ENCODE measurements at places on chromosomes 1 and 21.
A peak's percentile ranks its signal among the peaks of the same experiment; 100 is the strongest.

GRCh38 chr1:169361281-169361680, 6.3 kb downstream of the NME7 start:
- H3K27me3 ChIP-seq = no peaks in the 10 kb centered on the region
- H3K27ac ChIP-seq = no peak overlapping the region
- H3K4me3 ChIP-seq = no peak overlapping the region
- H3K4me1 ChIP-seq = peaks cover 26% of the 10 kb centered on the region

DNA sequence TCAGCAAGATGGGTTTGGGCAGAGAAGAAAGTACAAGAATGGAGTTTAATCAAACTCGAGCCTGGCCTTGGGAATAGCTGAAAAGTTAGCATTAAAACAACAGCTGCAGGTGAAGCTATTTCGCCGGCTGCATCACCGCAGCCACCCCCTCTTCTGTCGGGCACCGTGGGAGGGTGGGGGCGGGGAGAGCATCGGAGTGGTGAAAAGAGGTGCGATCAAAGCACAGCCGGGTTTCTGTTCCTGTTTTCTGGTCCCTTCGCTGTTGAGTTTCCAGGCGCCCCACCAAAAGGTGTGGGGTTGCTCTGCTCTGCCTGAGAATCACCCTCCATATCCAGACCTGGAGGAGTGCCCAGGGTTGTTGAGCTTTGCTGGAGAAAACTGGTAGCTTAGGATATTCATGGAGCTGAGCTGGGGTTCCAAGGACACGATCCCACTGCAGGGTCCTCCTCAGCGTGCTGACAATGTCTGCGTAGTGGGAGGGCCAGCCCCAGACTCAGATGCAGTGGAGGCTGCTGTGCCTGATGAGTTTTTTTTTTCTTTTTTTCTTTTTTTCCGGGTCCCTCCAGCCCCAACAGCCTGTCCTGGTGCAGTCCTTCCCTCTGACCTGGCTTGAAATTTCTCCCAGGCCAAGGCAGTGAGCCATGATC, 127.5 kb upstream of the C1orf174 start:
- H3K27me3 ChIP-seq = peaks cover 20% of the 10 kb centered on the region
- no peaks in the 10 kb centered on the region for H3K4me1 ChIP-seq
- H3K4me3 ChIP-seq = no peak overlapping the region
- H3K27ac ChIP-seq = no peak overlapping the region
- no peak for DNase-seq

DNA sequence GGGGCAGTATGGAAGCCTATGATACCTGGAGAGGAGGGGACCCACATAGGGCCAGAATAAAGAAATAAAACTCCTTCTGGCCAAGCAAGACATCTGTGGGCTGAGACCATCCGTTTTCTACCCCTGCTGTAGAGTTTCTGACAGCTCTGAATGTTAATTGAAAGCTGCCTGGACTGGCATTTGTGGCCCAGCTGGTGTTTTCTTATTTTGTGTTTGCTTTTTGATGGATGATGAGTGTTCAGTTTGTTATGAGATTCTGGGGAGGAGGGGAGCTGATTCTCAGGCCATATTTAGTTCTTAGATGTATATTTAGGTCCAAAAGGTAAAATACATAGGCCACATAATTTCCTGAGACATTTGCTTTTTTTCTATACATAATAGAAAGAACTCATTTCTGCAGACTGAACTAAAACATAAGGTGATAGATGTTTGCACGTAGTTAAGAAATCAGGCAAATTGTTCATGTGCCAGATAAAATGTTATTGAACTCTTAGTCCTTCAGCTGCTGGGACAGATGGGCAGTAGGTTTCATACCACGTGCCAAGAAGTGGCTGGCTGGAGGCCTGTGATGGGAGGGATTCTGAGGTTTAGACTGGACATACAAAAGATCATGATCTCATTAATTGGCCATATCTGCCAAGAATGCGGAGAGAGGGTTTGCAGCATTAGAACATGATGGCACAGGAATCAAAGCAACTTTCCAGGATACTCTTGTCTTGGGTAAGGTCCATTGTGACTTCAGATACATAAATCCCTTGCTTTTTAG, 54.1 kb downstream of the DSCAM start:
- no peak overlapping the region for H3K27ac ChIP-seq
- H3K4me3 ChIP-seq = no peak overlapping the region
- H3K36me3 ChIP-seq = no peaks in the 10 kb centered on the region
- H3K27me3 ChIP-seq = no peaks in the 10 kb centered on the region

DNA sequence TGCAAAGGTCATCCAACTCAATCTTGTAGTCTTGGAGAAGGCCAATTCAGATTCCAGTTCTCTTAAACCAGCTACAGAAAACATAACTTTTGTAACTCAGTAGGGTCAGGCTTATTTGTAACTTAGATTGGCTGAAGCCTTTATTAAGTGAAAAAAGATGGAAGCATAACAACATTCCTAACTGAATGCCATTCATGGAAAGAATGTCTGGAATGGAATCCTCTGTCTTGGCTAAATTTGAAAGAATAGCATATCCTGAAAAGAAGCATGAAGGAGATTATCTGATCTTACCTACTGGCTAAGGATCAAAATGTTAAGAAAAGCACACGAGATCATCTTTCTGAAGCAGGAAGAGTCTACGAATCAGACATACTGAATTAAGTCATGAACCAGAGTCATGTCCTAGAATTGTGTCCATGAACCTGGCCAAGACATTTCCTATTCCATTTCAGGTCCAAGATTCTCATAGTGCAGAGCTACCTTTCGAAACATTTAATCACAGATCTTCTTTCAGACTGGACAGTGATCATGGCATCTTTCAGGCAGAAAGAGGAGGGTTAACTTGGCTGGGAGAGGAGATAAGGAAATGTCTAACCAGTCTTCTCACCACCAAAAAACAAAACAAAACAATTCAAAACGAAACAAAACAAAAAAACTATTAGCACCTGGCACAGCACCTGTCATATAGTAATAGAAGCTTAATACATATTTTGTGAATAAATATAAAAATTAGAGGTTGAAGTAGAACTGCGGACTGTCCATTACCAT, 75.6 kb downstream of the XCL2 start:
- no peak overlapping the region for H3K4me3 ChIP-seq
- H3K27ac ChIP-seq = no peak overlapping the region
- H3K4me1 ChIP-seq = peaks cover 58% of the 10 kb centered on the region
- H3K27me3 ChIP-seq = no peaks in the 10 kb centered on the region

GRCh38 chr1:88529581-88529980, 154.5 kb upstream of the PKN2 start:
- H3K27ac ChIP-seq = no peak overlapping the region
- H3K4me1 ChIP-seq = no peaks in the 10 kb centered on the region
- H3K4me3 ChIP-seq = no peak overlapping the region
- no peaks in the 10 kb centered on the region for H3K36me3 ChIP-seq
- no peaks in the 10 kb centered on the region for H3K27me3 ChIP-seq

DNA sequence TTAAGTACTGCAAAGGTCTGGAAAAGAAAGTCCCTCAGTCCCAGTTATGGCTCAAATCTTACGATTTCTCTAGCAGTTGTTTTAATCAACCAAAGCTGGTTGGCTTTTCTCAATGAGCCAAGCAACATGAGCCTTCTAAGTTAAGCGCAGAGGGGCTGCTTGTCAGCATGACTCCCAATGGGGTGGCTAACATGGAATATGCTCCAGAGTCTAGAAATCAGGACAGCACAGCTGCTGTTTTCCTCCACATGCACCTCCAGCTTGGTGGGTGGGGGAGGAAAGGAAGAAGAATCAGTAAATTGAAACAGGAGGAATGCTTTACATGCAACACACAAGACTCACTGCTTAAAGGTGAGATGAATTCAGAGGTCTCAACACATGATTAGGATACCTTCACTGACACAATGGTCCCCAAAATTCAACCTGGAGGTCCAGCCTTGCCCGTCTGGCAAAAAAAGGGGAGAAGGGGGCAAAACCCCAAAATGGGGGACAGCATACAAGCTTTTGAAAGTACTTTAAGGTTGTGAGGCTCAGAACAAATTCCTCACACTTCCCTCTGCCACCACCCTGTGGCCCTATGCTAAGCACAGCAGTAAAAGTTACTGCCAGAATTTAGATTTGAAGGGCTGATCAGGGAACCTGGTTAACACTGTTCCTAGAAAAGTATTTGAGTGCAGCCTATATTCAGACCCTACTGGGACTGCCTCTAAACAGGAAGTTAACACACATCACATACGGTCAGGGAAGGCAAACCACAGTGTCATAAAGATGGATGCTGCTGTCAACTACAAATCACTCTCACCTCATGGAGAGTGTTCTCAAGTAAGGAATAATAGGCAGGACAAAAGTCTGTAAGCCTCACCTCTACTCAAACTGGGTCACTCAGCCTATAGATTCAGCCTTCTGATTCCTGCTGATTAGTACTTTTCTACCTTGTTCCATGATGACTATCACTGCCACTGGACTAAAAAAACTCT, 2.6 kb downstream of the GATAD2B start:
- H3K27ac ChIP-seq = peak overlapping the region; percentile 96
- peak; percentile 28 for DNase-seq
- peak overlapping the region; percentile 77 for H3K4me3 ChIP-seq
- peaks cover 53% of the 10 kb centered on the region for H3K4me1 ChIP-seq
- H3K36me3 ChIP-seq = peaks cover 3% of the 10 kb centered on the region

DNA sequence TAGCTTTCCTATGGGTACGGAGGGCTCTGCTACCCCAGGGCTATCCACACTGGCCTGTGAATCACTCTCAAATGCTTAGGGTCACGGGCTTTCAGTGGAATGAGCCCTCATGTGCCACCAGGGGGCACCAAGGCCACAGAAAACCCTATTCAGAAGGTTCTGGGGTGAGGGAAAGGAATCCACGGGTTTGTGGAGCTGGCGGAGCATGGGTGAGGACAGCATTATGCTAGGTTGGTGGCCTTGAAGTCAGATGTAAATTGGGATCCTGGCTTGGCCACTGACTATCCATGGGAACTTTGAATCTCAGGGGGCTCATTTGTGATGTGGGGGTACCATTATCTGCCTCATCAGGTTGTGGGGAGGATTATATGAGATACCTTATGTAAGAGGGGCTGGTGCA, 5.1 kb upstream of the LAMTOR5 start:
- H3K36me3 ChIP-seq = no peaks in the 10 kb centered on the region
- peak; percentile 74 for DNase-seq
- peaks cover 9% of the 10 kb centered on the region for H3K4me1 ChIP-seq
- H3K4me3 ChIP-seq = no peak overlapping the region
- H3K27me3 ChIP-seq = no peaks in the 10 kb centered on the region

DNA sequence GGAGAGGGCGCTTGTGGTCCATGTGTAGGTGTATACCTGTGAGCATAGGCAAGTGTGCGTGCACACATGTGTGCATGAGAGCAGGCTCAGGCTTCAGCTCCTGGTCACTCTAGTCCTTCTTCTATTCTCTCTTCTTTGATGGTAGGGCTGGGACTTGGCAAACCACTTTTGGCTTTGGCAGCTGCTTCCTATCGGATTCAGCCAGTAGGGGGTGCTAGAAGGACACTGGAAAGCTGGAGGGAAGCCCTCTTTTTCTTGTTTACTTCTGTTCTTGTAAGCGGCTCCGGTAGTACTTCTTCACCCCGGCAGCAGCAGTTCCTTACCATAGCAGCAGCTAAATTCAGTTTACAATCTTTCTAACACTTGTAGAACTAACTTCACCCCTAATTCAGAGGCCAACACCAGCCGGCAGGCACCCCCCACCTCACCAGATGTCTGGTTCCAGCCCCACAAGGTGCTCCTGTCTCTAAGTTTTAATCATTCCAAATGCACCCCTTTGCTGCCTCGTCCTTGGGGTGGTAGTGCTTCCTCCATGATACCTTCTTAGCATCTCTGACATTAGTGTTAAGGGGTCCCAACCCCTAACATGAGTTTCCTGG, 25.1 kb downstream of the NENF start:
- no peak overlapping the region for H3K4me3 ChIP-seq
- H3K36me3 ChIP-seq = no peaks in the 10 kb centered on the region
- no peaks in the 10 kb centered on the region for H3K27me3 ChIP-seq
- DNase-seq = peak; percentile 79
- no peak overlapping the region for H3K27ac ChIP-seq
- H3K4me1 ChIP-seq = peaks cover 3% of the 10 kb centered on the region

GRCh38 chr1:75014250-75014649, 119.9 kb upstream of the LHX8 start:
- no peak for DNase-seq
- no peaks in the 10 kb centered on the region for H3K36me3 ChIP-seq
- no peaks in the 10 kb centered on the region for H3K4me1 ChIP-seq
- no peak overlapping the region for H3K4me3 ChIP-seq

GRCh38 chr21:29873908-29874307, 65.9 kb downstream of the GRIK1 start:
- no peaks in the 10 kb centered on the region for H3K4me1 ChIP-seq
- no peak overlapping the region for H3K27ac ChIP-seq
- H3K4me3 ChIP-seq = no peak overlapping the region
- no peaks in the 10 kb centered on the region for H3K36me3 ChIP-seq
- no peak for DNase-seq

DNA sequence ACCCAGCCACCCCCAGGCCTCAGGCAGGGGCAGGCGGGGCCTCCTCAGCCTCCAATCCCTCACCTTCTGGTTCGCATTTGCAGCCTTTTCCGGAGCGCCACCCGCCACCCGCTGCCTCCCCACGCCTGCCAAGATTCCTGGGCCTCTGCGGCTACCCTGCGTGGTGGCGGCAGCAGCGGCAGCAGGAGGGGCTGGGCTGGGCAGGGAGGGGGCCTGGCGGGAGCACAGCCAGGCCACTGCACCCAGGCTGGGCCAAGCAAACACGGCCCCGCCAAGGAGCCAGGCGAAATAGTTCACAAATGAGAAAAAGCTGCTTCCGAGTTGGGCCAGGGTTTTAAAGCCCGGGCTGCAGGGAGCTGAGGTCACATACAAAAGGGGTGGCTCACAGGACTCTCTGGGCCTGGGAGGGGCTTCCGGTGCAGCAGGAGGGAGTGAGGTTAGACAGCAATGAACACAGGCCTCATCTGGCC, 9.8 kb downstream of the COL8A2 start:
- peaks cover 5% of the 10 kb centered on the region for H3K4me1 ChIP-seq
- no peak for DNase-seq
- no peak overlapping the region for H3K4me3 ChIP-seq
- H3K27me3 ChIP-seq = no peaks in the 10 kb centered on the region

GRCh38 chr1:22327411-22327810, 124.2 kb upstream of the ZBTB40 start:
- no peak overlapping the region for H3K27ac ChIP-seq
- DNase-seq = no peak
- H3K4me3 ChIP-seq = no peak overlapping the region
- H3K27me3 ChIP-seq = peaks cover 2% of the 10 kb centered on the region
- no peaks in the 10 kb centered on the region for H3K4me1 ChIP-seq
- no peaks in the 10 kb centered on the region for H3K36me3 ChIP-seq
